ENCODE measurements at places on chromosomes 4 and X.

DNA sequence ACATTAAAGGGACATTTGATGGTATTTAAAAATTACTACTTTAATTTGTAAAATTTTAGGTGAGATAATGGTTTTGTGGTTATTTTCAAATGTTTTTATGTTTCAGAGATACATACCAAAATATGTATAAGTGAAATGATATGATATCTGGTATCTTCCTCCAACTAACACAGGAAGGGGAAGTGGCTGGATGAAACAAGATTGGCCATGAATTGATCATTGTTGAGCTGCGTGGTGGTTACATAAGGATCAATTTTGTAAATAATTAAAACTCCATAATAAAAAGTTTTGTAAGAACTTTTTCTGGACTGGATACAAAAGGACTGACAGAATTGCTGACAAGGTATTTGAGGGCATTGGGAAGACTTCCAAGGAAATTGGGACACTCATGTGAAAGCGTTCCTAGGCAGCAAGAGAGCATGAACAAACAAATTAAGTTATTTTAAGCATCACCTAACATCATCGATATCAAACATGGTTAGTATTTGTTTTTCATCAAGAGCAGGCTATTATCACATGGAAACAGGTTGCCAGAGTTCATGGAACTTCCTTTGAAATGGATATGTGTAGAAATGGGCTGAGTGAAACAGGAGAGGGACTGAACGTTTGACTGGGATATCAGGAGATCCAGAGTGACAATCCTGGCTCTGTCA is 4.4 kb upstream of the PGM2 start:
- H3K4me3 ChIP-seq, result no peak overlapping the region
- peaks cover 9% of the 10 kb centered on the region for H3K27me3 ChIP-seq
- H3K4me1 ChIP-seq, result no peaks in the 10 kb centered on the region
- no peak overlapping the region for H3K27ac ChIP-seq
- no peaks in the 10 kb centered on the region for H3K36me3 ChIP-seq
- DNase-seq, result no peak

DNA sequence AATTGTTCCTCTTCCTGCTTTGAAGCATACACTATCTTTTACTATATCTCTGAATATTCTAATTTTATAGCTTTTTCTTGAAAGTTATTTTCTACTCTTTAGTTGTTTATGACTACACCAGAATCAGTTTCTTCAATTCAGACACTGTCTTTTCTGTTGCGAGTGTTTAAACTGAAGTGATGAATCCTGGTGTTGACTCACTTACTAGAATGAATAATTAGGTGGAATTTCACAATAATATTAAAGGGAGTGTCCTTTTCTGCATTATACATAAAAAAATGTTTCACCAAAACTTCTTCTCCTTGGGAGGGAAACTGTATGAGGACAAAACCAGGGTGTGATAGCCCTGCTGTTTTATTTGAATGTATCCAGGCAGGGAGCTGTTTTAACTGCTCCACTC is 1383.1 kb downstream of the C4orf33 start:
- H3K4me1 ChIP-seq, result no peaks in the 10 kb centered on the region
- no peak overlapping the region for H3K27ac ChIP-seq
- no peaks in the 10 kb centered on the region for H3K27me3 ChIP-seq
- no peak overlapping the region for H3K4me3 ChIP-seq
- DNase-seq, result no peak
- H3K36me3 ChIP-seq, result no peaks in the 10 kb centered on the region

- H3K27me3 ChIP-seq, result no peaks in the 10 kb centered on the region
- H3K36me3 ChIP-seq, result no peaks in the 10 kb centered on the region
- no peak overlapping the region for H3K27ac ChIP-seq
- H3K4me1 ChIP-seq, result no peaks in the 10 kb centered on the region
- H3K4me3 ChIP-seq, result no peak overlapping the region
Observed at GRCh38 chr4:136831553-136831952, 700.7 kb downstream of the PCDH18 start.

- no peaks in the 10 kb centered on the region for H3K27me3 ChIP-seq
- no peak overlapping the region for H3K27ac ChIP-seq
- no peak overlapping the region for H3K4me3 ChIP-seq
- no peak for DNase-seq
Observed at GRCh38 chr4:87497578-87497977, 31.6 kb downstream of the SPARCL1 start.
